ENCODE measurements at places on chromosomes 11 and 22.

GRCh38 chr11:96758957-96759356 is 369.1 kb downstream of the JRKL start:
- no peak for DNase-seq

- no peak for DNase-seq
Measured at GRCh38 chr22:30640361-30640760, 4.8 kb downstream of the SLC35E4 start.

GRCh38 chr11:8928981-8929615 is 3.6 kb downstream of the C11orf16 start:
- no peak for DNase-seq

DNA sequence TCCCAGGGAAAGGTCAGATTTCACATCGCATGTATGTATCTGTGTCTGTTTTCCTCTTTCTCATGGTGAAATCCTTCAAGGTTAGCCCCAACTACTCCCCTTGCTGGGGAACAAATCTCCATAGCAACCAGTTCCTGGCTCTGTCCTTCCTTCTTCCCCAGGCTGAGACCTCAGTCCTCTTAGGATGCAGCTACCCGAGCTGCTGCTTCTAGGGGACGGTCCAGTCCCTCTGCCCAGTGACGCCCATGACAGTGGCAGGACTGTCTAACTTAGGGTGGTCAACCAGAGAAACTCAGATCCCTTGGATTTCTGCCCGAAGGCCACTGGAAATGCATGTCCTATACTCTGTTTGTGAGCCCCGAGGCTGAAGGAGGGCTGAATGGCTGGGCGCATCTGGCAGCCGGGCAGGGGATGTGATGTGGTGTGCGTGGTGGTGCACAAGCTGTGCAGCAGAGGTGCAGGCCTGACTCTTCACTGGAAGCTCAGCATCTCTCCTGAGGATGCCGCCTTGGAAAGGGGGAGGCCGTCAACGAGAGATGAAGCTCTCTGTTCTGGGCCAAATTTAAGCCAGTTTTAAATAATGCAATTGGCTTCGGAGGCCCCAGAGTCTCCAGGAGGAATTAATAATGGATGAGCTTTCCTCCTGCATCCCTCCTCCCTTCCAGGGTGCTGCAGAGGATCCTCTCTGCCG is 118.7 kb upstream of the B3GAT1 start:
- DNase-seq = no peak

GRCh38 chr11:61966734-61967115 is 709 bp downstream of the FTH1 start:
- no peak for DNase-seq

- DNase-seq = no peak
Measured at GRCh38 chr22:44329179-44329796, 16.5 kb upstream of the SHISAL1 start.
